ENCODE measurements at places on chromosomes 4 and X. TPM values are rescaled to one million over a fixed set of nuclear protein-coding genes. Genes with fewer than 3 reads are reported as not detected.

DNA sequence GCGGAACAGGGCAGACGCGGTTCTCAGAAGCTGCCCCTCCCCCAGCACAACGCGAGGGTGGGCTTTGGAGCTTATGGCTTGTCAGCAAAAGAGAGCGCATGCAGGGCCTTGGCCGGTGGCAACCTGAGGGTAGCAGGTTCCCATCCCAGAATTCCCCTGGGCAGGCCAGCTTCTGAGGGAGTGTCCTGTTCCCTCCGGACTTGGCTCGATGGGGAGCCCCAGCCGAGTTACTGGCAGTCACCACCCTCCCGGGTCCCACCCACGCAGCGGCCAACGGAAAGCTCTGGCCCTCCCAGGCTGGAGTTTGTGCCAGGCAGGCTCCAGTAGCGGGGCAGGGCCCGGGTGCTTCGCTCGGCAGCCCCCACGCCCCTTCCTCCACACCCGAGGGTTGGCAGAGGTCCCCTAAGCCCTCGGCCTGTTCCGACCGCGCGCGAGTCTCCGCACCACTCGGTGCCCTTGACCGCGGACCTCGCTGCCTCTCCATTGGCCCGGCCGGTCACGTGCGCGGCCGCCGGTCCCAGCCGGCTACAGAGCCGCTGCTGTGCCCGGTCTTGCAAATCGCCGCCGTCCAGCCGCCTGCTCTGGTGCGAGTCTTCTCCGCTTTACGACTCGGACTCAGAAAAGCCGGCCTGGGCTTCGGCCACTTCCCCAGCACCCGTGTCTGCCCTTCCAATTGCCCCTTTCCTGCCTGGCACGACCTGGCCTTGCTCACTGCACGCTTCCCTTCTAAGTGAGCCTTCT is 20.9 kb upstream of the MTM1 start:
- DNase-seq = peak; percentile 60

- peak; percentile 66 for DNase-seq
These were observed 1.1 kb upstream of the TRMT10A start for GRCh38 chr4:99564921-99565320.

DNA sequence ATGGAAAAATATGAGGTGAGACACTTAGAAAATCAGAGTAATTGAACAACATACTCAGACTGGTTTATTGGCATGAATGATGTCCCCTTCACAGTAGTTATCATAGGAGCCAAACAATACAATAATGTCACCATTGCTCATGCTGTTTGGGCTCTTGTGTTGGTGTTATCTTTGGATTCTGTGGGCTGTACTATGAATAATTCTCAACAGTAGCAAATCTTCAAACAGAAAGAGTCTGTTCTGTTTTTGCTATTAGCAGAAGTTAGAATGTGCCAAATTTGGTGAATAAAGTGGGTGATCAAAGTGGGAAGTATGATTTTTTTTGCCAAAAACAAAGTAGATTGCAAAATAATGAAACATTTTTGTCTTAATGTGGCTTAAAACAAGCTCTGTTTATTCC is 58.3 kb downstream of the GRID2 start:
- DNase-seq = no peak

GRCh38 chrX:67730296-67730695 is 186.5 kb downstream of the AR start:
- no peak for DNase-seq

DNA sequence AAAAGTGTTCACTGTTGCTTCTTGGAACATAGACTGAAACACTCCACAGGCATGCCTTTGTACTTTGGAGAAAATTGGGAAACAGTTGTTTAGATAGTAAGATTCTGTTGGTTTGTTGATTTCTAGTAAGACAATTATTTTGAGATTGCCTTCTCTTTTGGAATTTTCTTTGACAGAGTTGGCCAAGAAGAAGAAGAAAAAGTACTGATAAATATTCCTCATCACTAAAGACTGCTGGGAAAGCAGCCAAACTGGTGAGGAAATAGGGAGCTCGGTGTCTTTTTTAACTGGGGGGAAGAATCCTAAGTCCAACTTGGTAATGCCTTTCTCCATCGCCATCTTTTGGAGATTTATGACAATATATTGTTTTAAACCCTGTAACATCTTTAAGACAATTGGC is 370.7 kb downstream of the GPAT3 start:
- DNase-seq = peak; percentile 30

ARX gene
- total RNA-seq = 0.10 TPM

NMU gene
- total RNA-seq = not detected

ZAR1 gene
- not detected for total RNA-seq

Measured in myocyte (in vitro differentiated cells).